Natural killer cell treated with Interleukin-12 subunit alpha and Interleukin-12 subunit beta and Interleukin-15 and Interleukin-18, amount 100 ng/mL, for 72 hours (primary cell): ENCODE measurements at places on chromosomes 16 and 17. TPM values are rescaled to one million over a fixed set of nuclear protein-coding genes. Genes with fewer than 3 reads are reported as not detected.
A peak's percentile ranks its signal among the peaks of the same experiment; 100 is the strongest.

SLC16A6 gene
- total RNA-seq, result 5.8 TPM

DNA sequence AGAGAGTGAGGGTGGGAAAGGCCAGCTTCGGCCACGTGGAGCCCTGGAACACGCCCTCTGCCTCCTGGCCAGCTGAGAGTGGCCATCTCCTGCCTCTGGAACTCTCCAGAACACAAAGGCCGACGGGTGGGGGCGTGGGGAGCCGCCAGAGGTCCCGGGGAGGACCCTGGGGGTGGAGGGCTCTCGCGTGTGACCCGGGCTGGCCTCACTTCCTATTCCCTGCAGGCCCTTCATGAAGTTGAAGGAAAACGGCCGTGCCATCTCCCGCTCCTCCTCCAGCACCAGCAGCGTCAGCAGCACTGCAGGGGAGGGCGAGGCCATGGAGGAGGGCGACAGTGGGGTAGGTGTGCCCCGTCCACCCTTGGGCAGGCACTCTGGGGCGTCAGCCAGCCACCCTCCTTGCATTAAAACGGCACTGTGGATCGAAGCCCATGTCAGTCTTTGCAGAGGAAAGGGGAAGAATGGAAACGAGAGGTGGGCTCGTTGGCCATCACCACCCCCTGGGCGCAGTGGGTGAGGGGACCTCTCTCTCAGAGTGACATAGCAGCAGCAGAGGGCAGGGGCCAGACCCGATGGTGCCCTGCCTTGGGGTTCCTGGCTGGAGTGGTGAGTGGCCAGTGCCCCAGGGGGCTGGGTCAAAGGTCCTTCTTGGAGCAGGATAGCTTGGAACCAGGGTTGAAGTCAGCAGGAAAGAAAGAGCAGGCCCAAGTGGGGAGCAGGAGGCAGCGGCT is 37.1 kb downstream of the OR1D5 start:
- H3K4me3 ChIP-seq, result no peak overlapping the region
- DNase-seq, result peak; percentile 44
- peaks cover 23% of the 10 kb centered on the region for H3K36me3 ChIP-seq
- H3K27me3 ChIP-seq, result no peaks in the 10 kb centered on the region
- H3K27ac ChIP-seq, result no peak overlapping the region

RAB34 gene
- total RNA-seq, result 25.7 TPM

FBXL16 gene
- total RNA-seq, result 0.26 TPM

TOP2A gene
- total RNA-seq, result 96.7 TPM

SIRT7 gene
- total RNA-seq, result 77.6 TPM

CRISPLD2 gene
- 1.7 TPM for total RNA-seq

DNA sequence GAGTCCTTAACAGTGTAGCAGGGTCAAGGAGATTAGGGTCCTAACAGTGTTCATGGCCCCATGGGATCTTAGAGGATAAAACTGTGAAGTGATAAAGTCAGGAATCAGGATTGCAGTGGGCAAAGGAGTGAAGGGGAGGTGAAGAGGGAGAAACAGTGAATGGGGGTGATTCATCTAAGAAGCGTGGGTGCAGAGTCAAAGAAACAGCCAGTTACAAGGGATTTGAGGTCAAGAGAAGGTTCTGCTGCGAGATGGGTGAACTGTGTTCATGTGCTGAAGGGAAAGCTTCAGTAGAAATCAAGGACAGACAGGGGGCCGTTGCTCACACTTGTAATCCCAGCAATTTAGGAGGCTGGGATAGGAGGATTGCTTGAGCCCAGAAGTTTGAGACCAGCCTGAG is 5.9 kb downstream of the GTF3C1 start:
- H3K36me3 ChIP-seq, result peaks cover 38% of the 10 kb centered on the region
- no peaks in the 10 kb centered on the region for H3K27me3 ChIP-seq
- H3K4me3 ChIP-seq, result no peak overlapping the region

HP gene
- not detected for total RNA-seq

DNA sequence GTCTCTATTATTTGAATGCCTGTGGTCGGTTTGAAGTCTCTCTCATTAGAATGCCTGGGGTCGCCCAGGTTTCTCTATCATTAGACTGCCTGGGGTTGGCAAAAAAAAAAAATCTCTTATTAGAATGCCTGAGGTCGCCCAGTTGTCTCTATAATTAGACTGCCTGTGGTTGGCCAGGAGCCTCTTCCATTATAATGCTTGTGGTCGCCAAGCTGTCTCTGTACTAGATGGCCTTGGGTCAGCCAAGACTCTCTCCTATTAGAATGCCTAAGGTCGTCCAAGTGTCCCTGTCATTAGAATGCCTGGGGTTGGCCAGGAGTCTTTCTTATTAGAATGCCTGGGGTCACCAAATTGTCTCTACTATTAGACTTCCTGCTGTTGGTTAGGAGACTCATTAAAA is 2228.4 kb downstream of the TP53TG3F start:
- H3K4me1 ChIP-seq, result no peaks in the 10 kb centered on the region
- H3K27ac ChIP-seq, result no peak overlapping the region
- no peaks in the 10 kb centered on the region for H3K27me3 ChIP-seq
- DNase-seq, result no peak
- H3K4me3 ChIP-seq, result no peak overlapping the region
- H3K36me3 ChIP-seq, result peaks cover 29% of the 10 kb centered on the region

GRCh38 chr17:7803981-7804380 is 30.0 kb upstream of the KDM6B start:
- no peak overlapping the region for H3K4me3 ChIP-seq
- H3K36me3 ChIP-seq, result no peaks in the 10 kb centered on the region
- DNase-seq, result no peak
- no peaks in the 10 kb centered on the region for H3K4me1 ChIP-seq

DNA sequence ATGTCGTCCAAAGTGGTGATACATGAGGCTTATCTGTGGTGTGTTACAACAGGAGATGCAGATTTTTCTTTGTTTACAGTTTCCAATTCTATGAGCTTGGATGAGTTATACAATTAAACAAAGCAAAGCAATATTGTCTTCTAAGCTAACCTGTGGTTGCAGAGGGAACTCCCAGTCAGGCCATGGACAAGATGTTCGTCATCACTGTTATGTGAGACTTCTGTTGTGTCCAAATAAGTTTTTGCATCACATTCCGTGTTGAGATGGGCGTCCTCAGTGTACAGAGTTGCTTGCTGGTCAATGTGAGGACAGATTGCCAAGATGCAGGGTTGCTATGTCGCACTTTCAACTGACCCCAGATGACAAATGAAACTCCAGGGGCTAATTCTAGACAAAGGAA is 189.3 kb downstream of the IRF8 start:
- no peak overlapping the region for H3K4me3 ChIP-seq
- no peak for DNase-seq
- no peaks in the 10 kb centered on the region for H3K4me1 ChIP-seq

DNA sequence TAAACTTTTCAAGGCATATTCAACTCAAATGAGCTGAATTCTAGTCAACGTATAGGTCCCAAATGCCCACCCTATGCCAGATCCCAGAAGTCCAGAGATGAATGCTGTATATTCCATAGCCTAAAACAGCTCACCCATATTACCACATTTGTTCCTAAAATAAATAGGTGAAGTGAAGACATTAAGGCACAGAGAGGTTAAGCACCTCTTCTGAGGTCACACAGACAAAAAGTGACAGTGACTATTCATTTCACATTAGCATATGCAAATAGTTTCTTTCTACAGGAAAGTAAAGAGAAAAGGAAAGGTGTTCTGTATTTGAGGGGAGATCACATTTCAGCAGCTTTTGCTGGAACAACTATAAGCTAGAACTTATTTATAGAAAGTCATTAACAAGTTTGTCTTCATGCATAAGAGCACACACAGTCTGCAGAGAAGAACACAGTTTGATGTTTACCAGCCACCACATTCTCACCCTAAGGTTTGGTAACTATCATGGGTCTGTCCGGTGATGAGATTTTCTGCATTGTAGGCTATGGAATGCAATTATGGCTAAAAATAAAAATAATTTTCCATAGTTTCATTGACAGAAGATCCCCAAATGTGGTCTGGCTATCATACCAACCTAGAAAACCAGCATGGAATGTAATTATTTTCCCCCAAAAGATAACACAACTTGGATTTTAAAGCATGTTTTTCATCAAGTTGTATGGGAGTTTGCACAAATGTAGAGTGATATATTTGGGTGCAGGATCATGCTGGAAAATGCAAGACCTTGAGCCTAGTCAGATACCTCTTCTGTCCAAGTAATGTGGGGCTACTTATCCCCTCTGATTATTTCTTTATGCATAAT is 402.1 kb downstream of the UTP18 start:
- no peak overlapping the region for H3K4me3 ChIP-seq
- no peak overlapping the region for H3K27ac ChIP-seq
- H3K4me1 ChIP-seq, result peaks cover 8% of the 10 kb centered on the region
- H3K27me3 ChIP-seq, result peaks cover 27% of the 10 kb centered on the region
- no peak for DNase-seq

GRCh38 chr17:45247429-45248131 is 14.3 kb downstream of the SPATA32 start:
- peak; percentile 91 for DNase-seq
- H3K27ac ChIP-seq, result peak overlapping the region; percentile 73
- peak overlapping the region; percentile 80 for H3K4me3 ChIP-seq
- no peaks in the 10 kb centered on the region for H3K27me3 ChIP-seq
